ENCODE measurements at places on chromosomes 13 and 19.
A peak's percentile ranks its signal among the peaks of the same experiment; 100 is the strongest.

- DNase-seq, result no peak
Measured at GRCh38 chr13:114229506-114229905, 5.2 kb upstream of the CDC16 start.

DNA sequence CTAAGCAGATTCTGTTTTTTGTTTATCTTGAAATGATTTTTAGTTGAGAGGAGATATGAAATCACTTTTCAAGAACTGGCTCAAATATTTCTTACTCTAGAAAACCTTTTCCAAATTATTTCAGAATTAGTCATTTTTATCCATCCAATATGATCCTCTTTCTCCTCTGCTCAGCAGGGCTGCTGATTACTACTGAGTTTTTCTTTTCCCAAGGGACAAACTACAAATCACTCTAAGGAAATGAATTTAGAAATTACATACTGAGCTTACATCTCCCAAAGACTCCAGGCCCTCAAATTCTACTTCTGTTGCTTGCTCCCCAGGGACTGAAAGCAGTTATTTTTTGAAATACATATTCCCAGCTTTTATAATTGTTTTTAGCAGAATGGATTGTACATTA is 87.4 kb upstream of the UFM1 start:
- DNase-seq, result no peak

- DNase-seq, result no peak
Measured at GRCh38 chr13:51953347-51954195, 57.7 kb downstream of the ATP7B start.

- DNase-seq, result no peak
Measured at GRCh38 chr13:93951951-93952350, 527.5 kb downstream of the DCT start.

- no peak for DNase-seq
Measured at GRCh38 chr13:48594096-48594815, 59.5 kb upstream of the CYSLTR2 start.

DNA sequence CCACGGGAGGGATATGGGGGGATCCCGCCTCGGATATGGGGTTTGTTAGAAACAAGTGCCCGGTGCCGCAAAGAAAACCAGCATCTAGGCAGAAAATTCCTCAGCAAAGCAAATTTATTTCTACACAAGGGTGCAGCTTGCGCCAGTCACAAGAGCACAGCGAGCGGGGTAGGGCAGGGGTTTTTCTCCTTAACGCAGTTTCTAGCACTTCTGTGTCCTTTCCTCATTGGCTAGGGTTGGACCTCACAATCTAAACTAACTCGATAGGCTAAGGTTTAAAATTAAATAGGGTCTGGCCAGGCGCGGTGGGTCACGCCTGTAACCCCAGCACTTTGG is 595 bp downstream of the ZNF440 start:
- peak; percentile 7 for DNase-seq

- DNase-seq, result peak; percentile 65
Measured at GRCh38 chr13:20828539-20829364, 55.0 kb upstream of the EEF1AKMT1 start.

DNA sequence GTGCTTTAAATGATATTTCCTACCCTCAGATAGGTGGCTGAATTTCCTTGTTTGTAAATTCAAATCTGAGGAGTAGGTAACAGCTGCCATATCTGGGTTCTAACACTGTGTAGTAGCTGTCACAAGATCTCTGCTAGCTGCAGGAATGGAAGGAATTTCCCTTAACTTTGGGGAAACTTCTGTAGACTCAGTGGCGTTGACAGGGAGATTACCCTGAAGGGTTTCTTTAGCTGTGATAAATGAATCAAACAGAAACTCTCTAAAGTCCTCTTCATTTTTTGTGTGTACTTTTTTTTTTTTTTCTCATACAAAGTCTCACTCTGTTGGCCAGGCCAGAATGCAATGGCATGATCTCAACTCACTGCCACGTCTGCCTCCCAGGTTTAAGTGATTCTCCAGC is 5.3 kb upstream of the EPSTI1 start:
- no peak for DNase-seq

DNA sequence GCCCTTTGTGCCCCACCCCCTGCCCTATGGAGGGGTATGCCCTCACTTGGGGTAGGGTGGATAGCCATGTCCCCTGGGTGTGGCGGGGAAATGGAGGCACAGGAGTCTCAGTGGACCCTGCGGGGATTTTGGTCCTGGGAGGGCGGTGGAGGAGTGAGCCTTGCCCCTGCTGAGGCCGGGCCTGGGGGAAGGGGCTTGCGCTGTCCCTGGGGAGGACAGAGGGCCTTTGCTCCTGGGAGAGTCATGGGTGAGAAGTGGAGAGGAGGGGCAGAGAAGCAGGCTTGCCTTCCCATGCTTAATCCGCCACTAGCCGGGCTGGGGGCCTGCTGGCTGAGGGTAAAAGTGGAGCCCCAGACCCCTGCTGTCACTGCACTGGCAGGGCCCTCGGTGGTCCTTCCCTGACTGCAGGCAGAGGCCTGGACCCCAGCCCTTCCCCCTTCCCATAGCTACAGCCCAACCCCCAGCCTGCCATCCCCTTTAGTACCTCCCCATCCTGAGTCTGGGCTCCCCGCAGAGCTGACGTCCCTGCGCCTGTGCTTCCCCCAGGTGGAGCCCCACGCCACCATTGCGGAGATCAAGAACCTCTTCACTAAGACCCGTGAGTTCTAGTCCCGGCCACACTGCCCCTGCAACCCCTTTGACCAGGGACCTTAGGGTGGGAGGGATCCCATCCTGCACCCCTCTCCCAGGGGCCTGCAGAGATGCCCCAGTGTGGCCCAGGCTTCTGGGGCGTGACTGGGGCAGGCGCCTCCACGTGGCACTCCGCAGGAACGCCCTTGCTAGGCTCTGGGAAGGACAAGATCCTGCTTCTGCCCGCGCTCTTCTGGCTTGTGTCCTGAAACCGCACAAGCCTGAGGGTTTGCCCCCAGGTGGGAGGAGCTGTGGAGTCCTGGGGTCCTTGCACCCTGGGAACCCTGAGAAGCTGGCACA is 8.9 kb downstream of the NDUFB7 start:
- DNase-seq, result no peak

DNA sequence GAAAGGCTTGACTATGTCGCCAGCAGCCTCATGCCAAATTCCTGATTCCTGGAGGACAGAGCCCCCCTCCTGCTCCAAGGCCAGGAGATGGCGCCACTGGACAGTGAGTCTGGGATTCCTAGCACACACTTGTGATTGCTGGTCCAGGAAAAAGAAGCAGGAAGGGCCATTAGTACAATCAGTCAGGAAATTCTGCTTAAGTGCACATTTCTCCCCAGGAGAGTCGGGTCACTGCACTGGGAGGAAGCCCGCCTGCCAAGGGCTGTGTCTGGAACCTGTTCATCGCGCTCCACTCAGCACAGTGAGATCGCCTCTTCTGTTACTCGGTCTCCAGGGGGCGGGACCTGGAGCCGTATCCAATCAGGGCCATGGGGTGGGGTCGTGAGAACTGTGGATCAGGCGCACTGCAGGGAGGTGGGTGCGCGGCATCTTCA is 65.1 kb downstream of the ZNF823 start:
- DNase-seq, result peak; percentile 86

GRCh38 chr13:21348488-21349120 is 110.5 kb downstream of the ZDHHC20 start:
- DNase-seq, result peak; percentile 22

- no peak for DNase-seq
Measured at GRCh38 chr19:15631817-15632216, 8.9 kb upstream of the CYP4F3 start.

- DNase-seq, result peak; percentile 28
Measured at GRCh38 chr13:32403108-32403507, 24.8 kb downstream of the N4BP2L1 start.

DNA sequence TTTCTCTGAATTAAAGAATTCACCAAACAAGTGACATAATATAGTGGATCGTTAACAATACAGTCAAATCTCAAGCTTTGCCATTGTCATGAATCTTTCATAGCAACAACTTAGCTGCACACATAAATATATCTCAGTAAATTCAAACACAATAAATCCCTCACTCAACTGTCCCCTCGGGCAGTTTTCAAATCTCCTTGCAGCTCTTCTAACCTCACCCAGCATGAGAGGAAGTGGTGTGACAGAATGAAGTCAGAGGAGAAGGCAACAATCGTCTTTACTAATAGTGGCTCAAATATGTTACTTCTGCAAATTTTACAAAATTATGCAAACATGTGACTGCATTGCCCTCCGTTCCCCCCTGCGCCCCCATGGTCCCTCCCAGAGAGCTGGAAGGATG is 148.2 kb downstream of the RAP2A start:
- DNase-seq, result no peak

DNA sequence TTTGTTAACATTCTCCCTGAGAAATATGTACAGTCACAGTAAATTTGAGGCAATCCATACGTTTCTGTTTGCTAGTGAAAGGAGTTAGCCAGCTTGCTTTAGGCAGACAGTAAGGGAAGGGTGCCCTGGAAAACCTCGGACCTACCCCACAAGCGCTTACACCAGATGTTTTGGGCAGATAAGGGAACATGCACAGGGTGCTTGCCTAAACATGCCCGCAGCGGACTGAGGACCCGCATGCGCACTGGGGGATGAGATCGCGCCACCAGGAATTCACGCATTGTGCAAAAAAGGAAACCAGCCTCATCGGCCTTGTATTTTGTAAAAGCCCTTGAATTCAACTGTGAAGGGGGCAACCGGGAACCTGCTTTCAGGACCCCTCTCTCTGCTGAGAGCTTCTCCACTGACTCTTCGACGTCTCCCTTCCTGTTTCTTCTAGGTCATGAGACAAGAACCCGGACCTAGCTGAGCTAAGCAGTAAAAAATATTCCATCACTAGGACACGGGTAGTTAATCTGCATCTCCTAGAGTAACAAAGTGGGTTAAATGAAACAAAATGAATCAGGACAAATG is 1399.2 kb upstream of the ATXN8OS start:
- no peak for DNase-seq

- no peak for DNase-seq
Measured at GRCh38 chr13:98761986-98762616, 9.6 kb upstream of the SLC15A1 start.

DNA sequence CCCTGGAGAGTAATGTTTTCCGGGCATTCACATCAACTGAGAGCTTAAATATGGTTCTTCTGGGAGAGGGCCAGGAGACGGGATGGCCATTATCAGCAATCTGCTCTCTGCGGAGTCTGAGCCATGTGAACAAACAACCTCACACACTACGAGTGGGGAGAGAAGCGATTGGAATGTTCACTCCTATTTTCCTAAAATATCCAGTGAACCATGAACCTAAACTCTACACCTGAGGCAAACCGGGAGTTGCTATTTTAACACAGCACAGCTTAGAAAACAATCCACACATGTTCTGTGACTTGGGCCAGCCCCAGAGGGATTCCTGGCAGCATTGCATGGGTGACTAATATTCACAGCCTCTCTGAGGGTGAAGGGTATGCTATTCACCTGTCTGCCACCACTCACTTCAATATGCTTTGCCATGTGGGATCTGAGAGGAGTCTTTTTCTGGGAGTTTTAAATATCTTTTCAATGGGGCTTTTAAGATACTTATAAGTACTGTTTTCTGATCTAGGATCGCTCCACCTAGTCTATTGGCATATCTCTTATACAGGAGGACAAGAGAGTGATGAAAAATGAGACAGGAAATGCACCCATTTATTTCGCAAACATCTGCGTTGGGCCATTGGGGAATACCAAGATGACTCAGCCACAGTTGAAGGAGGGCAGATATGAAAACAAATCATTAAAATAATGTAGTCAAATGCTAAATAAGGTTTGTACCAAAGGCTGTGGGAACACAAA is 72.6 kb upstream of the SERP2 start:
- DNase-seq, result peak; percentile 17

- no peak for DNase-seq
Measured at GRCh38 chr13:113110048-113110851, 4.7 kb downstream of the F7 start.

GRCh38 chr13:112986946-112987681 is 18.1 kb downstream of the MCF2L start:
- DNase-seq, result peak; percentile 50

GRCh38 chr19:45955905-45956608 is 17.6 kb downstream of the NOVA2 start:
- peak; percentile 94 for DNase-seq

- no peak for DNase-seq
Measured at GRCh38 chr13:44842158-44842557, 147.1 kb downstream of the NUFIP1 start.

DNA sequence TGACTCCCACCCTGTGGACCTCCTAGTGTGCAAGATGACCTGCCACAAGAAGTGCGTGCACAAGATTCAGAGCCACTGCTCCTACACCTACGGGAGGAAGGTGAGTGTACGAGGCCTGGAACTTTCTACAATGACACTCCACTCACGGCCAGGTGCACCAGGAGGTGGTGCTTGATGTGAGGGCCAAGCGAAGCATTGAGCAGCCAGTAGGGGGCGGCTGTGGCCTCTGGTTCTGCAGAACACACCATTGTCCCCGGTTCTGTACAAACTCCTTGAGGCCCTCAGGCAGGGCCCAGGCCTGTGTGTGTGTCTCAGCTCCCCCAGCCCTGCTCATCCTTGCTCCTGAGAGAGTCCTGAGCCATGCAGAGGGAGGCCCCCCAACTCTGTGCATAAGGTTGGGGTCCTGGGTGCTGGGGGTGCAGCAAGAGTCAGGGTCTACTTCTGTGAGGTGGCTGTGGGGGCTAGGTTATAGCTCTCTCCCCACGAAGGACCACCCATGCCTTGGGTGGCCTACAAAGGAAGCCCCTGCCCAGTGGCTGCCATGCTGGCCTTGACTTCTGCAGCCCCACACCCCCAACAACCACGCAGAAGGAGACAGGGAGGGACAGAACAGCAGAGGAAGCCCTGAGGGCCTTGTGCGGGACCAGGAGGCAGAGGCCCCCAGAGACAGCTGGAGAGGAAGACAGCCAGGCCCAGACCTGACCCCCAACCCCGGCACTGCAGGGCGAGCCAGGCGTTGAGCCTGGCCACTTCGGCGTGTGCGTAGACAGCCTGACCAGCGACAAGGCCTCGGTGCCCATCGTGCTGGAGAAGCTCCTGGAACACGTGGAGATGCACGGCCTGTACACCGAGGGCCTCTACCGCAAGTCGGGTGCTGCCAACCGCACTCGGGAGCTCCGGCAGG is 9.7 kb upstream of the USE1 start:
- DNase-seq, result peak; percentile 52

DNA sequence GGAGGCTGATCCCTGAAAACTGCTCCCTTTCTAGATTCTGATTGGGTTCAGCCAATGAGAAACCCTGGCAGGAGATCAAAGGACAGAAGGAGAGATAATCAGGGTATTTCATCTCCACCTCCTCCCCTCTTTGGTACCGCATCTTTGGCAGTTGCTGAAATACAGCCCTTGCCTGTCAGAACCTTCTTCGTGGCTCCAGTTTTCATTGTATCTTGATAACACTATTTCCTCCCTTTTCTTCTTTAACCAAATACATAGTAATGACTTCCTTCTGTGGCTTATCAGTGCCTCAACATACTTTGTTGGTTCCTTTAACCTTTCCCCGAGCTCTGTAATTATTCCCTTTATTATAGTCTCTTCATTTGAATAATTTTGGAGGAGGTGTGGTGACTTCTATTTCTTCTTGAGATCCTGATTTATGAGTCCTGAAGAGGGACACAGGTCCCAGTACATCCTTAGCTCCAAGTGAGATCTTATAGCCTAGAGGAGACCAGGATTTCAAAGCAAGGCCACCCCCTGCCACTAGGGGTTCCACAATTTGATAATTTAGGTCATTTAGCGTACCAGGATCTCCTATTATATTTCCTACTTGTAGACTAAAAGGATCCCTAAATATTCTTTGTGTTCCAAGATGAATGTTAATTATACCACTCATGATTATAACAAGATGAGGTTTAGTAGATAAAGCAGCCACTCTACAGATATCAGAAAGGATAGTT is 98.0 kb downstream of the EDNRB start:
- no peak for DNase-seq

- no peak for DNase-seq
Measured at GRCh38 chr19:8335343-8336071, 7.6 kb downstream of the KANK3 start.

- peak; percentile 59 for DNase-seq
Measured at GRCh38 chr19:8615813-8616596, 5.5 kb upstream of the ADAMTS10 start.

All from Ammon's horn (tissue), 1 donor.